Airway epithelial cell (primary cell): ENCODE measurements at places on chromosomes 16 and 17. TPM values are rescaled to one million over a fixed set of nuclear protein-coding genes. Genes with fewer than 3 reads are reported as not detected.

TGFB1I1 gene
- 13.1 and 16.9 TPM in 2 replicates for total RNA-seq

TBC1D28 gene
- total RNA-seq: not detected in 2 replicates

SDK2 gene
- 7.0 and 11.8 TPM in 2 replicates for total RNA-seq

CD300C gene
- total RNA-seq: not detected in 2 replicates

KIF19 gene
- under 0.01 TPM in 1 of 2 replicates, not detected in the other for total RNA-seq

CENPX gene
- 123 and 162 TPM in 2 replicates for total RNA-seq

SLC16A13 gene
- 2.2 and 5.3 TPM in 2 replicates for total RNA-seq

OSGIN1 gene
- total RNA-seq: 3.5 and 3.9 TPM in 2 replicates

LRRC75A gene
- total RNA-seq: not detected in 2 replicates

CASKIN1 gene
- total RNA-seq: 0.42 and 0.46 TPM in 2 replicates

SRL gene
- total RNA-seq: not detected in 2 replicates

CCL8 gene
- not detected in 2 replicates for total RNA-seq

CHAD gene
- total RNA-seq: not detected in 2 replicates

ATAD5 gene
- 4.7 and 5.1 TPM in 2 replicates for total RNA-seq

RNF227 gene
- 1.9 and 4.2 TPM in 2 replicates for total RNA-seq

FA2H gene
- 1.3 and 1.7 TPM in 2 replicates for total RNA-seq

SRCIN1 gene
- total RNA-seq: 0.42 TPM in 1 of 2 replicates, not detected in the other

KRTAP4-9 gene
- not detected in 2 replicates for total RNA-seq

DLX4 gene
- 0.14 TPM in 1 of 2 replicates, not detected in the other for total RNA-seq

CDH11 gene
- 10.5 and 39.6 TPM in 2 replicates for total RNA-seq

RILP gene
- 9.5 and 11.1 TPM in 2 replicates for total RNA-seq

RAB34 gene
- 214 and 300 TPM in 2 replicates for total RNA-seq

KRT32 gene
- 0.21 TPM in 1 of 2 replicates, not detected in the other for total RNA-seq

PFAS gene
- total RNA-seq: 27.0 and 28.1 TPM in 2 replicates

IRX3 gene
- total RNA-seq: 11.8 and 13.1 TPM in 2 replicates

CAMTA2 gene
- 11.8 and 18.3 TPM in 2 replicates for total RNA-seq

FOXN1 gene
- total RNA-seq: 2.7 and 11.1 TPM in 2 replicates

TBC1D3B gene
- 0.88 and 2.5 TPM in 2 replicates for total RNA-seq

LYRM1 gene
- total RNA-seq: 14.1 and 25.3 TPM in 2 replicates

MYH2 gene
- total RNA-seq: not detected in 2 replicates

SLC13A2 gene
- not detected in 2 replicates for total RNA-seq

KRTAP9-1 gene
- total RNA-seq: not detected in 2 replicates

CES1 gene
- not detected in 2 replicates for total RNA-seq

KRTAP9-8 gene
- not detected in 2 replicates for total RNA-seq

MYADML2 gene
- total RNA-seq: not detected in 2 replicates

TBC1D3K gene
- not detected in 2 replicates for total RNA-seq

GSDMA gene
- total RNA-seq: 0.56 and 0.70 TPM in 2 replicates

KRTAP4-3 gene
- not detected in 2 replicates for total RNA-seq

NPIPA5 gene
- not detected in 2 replicates for total RNA-seq

PNMT gene
- total RNA-seq: not detected in 2 replicates

HS3ST4 gene
- not detected in 2 replicates for total RNA-seq

CIBAR2 gene
- total RNA-seq: not detected in 2 replicates

CTRB2 gene
- total RNA-seq: not detected in 2 replicates

TUBG1 gene
- 90.4 and 130 TPM in 2 replicates for total RNA-seq

DRC3 gene
- 0.21 TPM in 1 of 2 replicates, not detected in the other for total RNA-seq

DOC2B gene
- total RNA-seq: 0.09 and 0.35 TPM in 2 replicates
